ENCODE measurements at places on chromosomes 5 and 9.

DNA sequence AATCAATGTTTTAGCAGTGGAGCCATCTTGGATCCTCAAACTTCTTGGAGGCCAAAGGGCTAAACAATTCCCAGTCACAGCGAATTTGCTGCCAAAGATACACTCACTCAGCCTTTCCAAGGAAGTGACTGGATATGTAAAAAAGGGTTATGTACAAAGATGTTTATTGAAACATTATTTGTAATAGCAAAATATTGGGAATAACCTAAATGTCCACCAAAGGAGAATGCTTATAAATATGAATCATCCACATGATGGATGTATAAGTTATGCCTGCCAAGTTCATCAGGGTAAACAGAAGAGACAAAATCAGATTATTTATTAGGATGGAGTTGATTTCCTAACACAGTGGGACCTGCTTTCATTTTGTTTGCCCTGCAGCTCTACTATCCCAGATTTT lies 145.2 kb upstream of the ABCA1 start:
- no peak for DNase-seq

DNA sequence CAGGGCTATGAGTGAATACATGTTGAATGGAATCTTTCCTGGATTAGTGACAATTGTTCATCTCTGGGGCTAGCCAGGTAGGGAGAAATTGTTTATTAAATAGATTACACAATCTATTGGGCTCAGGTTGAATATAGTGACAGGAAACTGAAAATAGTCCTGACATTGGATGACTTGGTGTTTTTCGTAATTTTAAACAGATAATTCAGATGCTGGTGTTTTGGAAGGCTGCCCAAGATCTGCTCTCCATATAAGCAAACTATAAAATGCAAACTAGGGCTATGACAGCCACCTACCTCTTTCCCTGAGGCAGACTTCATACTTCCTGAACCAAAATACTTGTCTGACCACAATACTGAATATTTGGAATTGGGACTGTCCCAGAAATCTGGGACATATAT lies 99.1 kb downstream of the ENC1 start:
- no peak for DNase-seq

- no peak for DNase-seq
These were observed 51.2 kb upstream of the ZSWIM6 start for GRCh38 chr5:61280761-61281427.

DNA sequence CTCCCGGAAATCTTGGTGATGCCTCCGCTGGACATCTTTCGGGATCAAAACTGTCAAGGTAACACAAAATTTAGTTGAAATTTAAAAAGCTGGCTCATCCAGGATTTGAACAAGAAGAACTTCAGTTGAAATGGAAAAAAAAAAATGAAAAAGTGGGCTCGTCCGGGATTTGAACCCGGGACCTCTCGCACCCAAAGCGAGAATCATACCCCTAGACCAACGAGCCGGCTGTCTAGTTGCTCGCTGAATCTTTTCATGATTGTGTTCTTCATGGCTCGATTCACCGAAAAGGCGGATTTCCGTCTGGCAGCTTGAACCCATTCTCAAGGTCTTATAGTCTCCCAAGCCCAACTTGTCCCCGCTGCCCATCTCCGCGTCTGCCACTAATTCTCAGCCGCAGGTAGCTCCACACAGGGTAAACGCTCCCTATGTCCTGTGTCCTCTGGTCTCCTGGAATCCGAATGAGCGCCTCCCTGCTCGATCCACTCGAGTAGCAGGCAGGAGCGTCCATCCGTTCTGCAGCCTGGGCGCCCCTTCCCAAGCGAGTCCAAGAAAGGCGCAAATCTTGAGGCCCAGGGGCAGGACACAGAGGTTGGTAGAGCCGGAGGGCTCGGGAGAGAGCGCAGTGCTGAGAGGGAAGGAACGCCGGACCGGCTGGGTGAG lies 16.2 kb downstream of the TRIM7 start:
- peak; percentile 76 for DNase-seq

DNA sequence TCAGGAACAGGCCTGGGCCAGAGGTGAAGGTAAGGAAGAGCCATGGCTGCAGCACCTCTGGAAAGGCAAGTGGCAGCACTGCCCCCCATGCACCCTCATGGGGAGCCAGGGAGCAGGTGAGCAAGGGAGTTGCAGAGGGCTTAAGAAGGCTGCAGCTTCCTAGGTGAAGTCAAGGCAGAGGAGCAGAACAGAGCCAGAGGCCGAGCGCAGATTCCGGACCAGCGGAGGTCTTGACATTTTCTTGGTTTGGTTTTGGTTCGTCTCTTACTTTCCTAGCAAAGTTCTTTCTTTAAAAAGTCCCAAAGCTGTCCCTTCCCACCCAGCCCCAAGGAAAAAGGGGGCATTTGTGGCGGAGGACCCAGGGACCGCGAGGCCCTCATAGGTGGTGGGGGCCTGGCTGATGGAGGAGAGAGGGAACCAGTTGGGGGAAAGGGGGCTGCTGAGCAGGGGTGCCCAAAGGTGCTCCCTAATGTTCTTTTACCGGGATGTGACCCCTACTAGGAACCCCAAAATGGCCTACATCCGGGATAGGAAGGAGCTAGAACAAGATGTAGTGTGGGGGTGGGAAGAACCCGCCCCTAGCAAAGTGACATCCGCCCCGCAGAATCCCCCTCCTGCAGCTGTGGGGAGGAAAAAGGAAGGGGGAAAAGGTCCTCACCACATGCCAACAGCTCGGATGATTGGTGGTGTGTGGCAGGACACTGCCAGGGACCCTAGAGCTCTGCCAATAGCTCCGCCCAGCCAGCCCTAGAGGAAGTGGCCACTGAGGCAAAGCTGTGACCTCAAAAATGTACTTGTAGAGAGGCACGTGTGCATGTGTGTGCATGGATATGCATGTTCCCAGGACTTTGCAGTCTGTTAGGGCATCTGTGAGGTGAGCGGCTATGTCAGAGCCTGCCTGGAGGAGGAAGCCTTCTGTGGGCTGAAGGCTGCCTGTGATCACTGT lies 914 bp upstream of the CD72 start:
- DNase-seq: no peak

- no peak for DNase-seq
These were observed 480.1 kb downstream of the CDH12 start for GRCh38 chr5:22372826-22373660.

- DNase-seq: no peak
These were observed 247.4 kb upstream of the RASA1 start for GRCh38 chr5:87020099-87020934.

DNA sequence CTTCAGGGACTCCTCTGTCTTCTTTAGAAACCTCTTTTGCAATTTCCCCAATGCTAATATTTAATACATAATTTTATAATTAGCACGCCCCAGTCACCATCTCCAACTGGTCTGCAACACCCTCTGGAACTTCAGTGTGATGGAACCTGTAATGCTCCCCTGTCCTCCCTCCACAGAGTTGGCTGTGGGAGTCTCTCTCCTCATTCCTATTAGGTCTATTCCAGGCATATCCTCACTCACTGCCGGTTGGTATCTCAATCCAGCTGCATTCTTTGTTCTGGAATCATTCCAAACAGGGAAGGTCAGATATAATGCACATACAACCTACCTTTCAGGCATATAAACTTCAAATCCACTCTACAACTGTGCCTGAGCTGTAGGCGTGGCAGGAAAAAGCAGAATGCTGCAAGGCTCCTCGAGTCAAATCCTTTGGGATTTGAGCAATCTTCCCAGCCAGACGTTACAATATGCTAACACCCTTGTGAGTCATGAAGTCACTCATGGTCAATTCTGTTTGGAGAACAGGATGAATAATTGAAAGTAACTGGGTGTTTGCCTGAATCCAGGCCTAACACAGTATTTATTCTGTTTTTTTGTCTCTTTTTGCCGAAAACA lies 293.8 kb downstream of the CWC27 start:
- no peak for DNase-seq

DNA sequence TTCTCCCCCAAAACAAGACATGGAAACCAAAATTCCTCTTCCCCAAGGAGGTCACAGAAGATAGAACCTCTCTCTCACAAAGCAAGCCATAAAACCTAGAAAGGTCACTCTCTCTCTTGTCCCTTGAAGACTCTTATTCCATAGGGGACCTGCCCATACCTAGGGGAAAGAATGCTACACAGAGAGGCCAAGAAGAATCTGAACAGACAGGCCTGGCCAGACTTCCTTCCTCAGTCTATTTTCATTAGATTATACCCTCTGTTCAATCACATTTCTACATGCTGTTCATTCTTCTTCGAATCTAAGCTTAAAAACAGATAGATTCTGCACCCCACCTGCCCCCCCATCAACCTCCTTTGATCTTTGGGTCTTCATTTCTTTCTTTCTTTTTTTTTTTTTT lies 206.8 kb downstream of the TLE4 start:
- DNase-seq: no peak

DNA sequence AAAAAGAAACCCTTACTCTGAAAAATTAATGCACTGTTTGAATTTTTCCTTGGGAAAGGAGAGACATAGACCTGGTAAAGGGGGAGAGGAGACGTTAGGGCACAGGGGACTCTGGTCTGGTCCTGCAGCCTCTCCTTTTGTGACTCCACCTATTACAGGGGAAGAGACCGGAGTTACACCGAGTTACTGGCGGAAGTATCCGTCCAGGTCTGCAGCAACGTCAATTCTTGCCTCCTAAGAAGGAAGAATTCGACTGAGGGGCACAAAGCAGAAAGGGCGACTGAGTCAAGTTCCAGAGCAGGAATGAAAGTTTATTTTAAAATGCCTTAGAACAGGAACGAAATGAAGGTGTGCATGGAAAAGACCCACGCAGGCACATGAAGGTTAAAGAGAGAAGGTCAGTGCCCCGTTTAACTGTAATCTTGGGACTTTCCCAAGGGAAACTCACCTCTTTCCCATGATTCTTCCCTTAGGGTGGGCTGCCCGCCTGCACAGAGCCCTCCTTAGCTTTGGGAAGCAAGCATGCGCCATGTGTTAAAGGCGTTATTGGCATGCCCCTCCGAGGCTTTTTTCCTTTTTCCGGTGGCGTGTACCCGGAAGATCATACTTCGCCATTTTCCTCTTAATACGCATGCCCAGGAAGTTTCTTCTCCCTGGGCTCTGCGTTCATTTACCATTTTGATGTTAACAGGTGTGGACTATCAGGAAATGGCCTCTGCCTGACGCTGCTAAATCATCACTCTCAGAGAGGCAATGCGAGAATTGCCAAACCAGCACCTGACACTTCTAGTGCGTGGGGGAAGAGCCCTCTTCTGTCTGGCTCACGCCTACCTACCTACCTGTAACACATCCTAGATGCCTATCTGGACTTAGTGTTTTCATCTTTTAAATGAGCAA lies 409.6 kb upstream of the PAPPA start:
- no peak for DNase-seq

DNA sequence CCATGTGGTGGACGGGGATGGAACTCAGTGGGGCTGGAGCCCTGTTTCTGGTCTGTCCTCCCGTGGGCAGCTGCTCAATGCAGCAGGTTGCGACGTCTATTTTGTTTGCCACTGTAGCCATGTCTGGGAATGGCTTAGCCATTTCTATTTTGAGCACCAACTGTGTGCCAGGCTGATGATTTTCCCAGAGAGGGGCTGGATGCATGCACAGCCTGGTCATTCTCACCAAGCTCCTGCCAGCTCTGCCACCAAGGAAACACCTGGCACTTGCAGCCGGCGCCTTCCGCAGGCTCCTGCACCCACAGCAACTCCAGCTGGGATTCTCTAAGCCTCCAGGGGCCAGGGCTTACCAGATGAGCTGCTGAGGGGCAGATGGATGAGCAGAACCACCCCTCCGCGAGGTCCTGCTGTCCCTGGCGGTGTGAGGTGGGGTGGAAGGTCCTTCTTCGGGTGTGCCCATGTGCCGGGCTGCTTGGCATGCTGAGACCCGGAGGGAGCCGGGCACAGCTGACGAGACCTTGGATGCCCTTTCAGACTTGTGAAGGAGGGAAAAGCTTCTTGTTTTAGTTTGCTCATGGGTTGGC lies 151.2 kb downstream of the RXRA start:
- no peak for DNase-seq

GRCh38 chr5:11234501-11234911 lies 473.5 kb upstream of the DAP start:
- DNase-seq: no peak

Data from activated CD4-positive, CD25-positive, alpha-beta regulatory T cell treated with anti-CD3 and anti-CD28 coated beads, Interleukin-2, amount 50 U/mL, for 16 hours (primary cell).